ENCODE measurements at places on chromosomes 5 and 9.

DNA sequence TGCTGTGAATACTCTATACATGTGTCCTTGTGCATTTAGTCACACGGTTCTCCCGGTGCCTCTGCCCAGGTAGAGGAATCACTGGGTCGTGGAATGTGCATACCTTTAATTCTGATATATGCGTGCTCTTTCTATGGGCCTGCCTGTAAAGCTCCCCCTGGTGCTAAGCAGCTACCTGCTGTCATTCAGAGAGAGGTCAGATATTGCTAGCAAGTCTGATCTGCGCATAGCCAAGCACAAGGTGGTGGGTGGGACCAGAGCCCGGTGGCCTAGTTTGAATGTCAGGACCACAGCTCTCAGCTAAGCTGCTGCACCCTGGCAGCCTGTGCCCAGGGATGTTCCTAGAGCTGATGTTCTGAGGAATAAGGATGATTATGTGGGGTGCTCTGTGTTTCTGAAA lies 33.4 kb downstream of the TJP2 start:
- DNase-seq: no peak
- H3K27ac ChIP-seq: no peak overlapping the region
- H3K36me3 ChIP-seq: no peaks in the 10 kb centered on the region
- H3K27me3 ChIP-seq: no peaks in the 10 kb centered on the region
- H3K4me1 ChIP-seq: no peaks in the 10 kb centered on the region
- H3K4me3 ChIP-seq: no peak overlapping the region

DNA sequence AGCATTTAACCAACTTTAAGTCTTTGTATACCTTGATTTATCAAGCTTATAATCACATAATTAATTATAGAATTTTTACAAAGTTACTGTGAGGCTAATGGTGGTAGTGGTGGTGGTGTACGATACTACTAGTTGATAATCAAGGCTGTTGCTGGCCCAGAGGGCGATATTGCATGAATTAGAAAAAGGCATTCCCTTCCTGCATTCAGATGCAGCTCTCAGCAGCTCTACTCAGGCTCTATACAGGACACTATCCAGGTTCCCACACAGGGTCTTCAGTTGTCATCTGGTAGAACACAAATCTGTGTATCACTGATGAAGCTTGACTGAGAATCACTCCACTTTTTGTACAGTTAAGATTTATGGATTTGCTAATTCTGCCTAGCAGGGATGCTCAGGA lies 562.8 kb upstream of the C9orf72 start:
- no peaks in the 10 kb centered on the region for H3K36me3 ChIP-seq
- H3K4me3 ChIP-seq: no peak overlapping the region
- H3K27ac ChIP-seq: no peak overlapping the region
- no peaks in the 10 kb centered on the region for H3K4me1 ChIP-seq
- DNase-seq: no peak

DNA sequence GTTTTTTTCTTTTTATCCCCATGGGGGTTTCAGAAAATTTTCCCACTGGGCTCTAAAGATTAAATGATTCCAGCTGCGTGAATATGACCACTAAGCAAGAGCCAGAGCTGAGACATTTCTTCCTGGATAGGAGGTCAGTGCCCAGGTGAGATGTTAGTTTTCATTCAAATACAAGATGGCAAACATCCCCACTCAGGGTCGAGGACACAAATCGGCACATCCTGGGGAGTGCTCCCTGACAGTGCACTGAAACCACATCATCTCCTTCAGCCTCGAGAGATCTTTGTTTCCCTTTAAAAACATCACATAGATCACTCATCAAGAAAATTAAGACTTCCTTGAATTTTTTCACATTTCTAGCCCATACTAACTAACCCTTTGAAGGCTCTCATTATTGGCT lies 273.2 kb upstream of the PANK3 start:
- no peaks in the 10 kb centered on the region for H3K27me3 ChIP-seq
- no peak overlapping the region for H3K27ac ChIP-seq
- no peak for DNase-seq
- H3K36me3 ChIP-seq: no peaks in the 10 kb centered on the region

GRCh38 chr5:56054666-56055065 lies 59.9 kb upstream of the IL6ST start:
- no peak for DNase-seq
- no peak overlapping the region for H3K4me3 ChIP-seq
- no peaks in the 10 kb centered on the region for H3K36me3 ChIP-seq
- H3K4me1 ChIP-seq: peaks cover 25% of the 10 kb centered on the region

- no peaks in the 10 kb centered on the region for H3K27me3 ChIP-seq
- DNase-seq: no peak
- H3K27ac ChIP-seq: no peak overlapping the region
- H3K4me3 ChIP-seq: no peak overlapping the region
- no peaks in the 10 kb centered on the region for H3K4me1 ChIP-seq
- H3K36me3 ChIP-seq: no peaks in the 10 kb centered on the region
These were observed 882.1 kb upstream of the NUDT12 start for GRCh38 chr5:104444656-104445055.

GRCh38 chr5:113182658-113183344 lies 206.2 kb downstream of the DCP2 start:
- H3K27ac ChIP-seq: no peak overlapping the region
- H3K27me3 ChIP-seq: no peaks in the 10 kb centered on the region
- no peak overlapping the region for H3K4me3 ChIP-seq
- H3K4me1 ChIP-seq: no peaks in the 10 kb centered on the region

DNA sequence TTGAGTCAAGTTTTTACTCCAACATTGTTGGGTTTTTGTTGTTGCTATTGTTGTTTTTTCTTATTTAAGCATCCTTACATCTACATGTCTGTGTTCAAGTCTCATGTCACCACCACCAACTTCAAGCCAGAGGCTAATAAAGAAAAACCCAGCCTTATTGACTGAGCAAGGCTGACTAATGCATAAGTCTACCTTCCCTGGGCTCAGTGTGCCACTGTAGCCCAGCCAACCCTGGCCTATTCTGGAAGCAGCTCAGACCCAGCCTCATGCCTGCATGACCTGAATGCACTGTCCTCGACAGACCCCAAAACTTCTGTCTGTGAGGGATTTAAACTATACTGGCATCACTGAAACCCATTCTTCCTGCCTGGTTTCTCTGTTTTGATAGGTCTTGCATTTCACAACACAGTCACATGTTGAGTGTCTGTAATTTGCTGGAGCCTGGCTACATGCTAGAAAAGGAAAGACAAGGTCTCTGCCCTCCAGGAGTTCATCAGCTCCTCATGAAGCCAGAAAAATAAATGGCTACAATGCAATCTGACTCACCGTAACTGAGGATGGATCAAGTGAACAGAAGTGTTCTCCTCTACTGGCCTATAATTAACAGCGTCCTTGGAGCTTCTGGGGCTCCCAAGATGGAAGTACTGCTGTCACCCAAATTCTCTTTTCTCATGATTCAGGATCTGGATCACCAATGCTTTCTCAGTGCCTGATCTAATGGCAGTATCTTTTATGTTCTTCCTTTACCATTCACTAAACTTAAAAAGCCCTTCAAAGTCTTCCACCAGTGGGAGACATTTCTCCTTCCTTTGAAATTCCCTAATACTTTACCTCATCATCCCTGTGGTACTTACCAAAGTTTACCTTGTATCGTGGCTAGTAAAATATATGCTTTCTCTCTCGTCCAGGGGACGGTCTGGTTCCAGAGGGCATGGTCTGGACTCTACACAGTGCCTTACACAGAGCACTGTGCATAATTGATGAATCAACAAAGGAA lies 103.9 kb upstream of the IFNE start:
- DNase-seq: no peak
- no peaks in the 10 kb centered on the region for H3K4me1 ChIP-seq
- no peaks in the 10 kb centered on the region for H3K27me3 ChIP-seq
- no peak overlapping the region for H3K4me3 ChIP-seq
- no peaks in the 10 kb centered on the region for H3K36me3 ChIP-seq
- H3K27ac ChIP-seq: no peak overlapping the region

- H3K27me3 ChIP-seq: no peaks in the 10 kb centered on the region
- H3K36me3 ChIP-seq: peaks cover 57% of the 10 kb centered on the region
- no peak overlapping the region for H3K27ac ChIP-seq
- no peak for DNase-seq
These were observed 47.6 kb downstream of the ACO1 start for GRCh38 chr9:32431940-32432555.

DNA sequence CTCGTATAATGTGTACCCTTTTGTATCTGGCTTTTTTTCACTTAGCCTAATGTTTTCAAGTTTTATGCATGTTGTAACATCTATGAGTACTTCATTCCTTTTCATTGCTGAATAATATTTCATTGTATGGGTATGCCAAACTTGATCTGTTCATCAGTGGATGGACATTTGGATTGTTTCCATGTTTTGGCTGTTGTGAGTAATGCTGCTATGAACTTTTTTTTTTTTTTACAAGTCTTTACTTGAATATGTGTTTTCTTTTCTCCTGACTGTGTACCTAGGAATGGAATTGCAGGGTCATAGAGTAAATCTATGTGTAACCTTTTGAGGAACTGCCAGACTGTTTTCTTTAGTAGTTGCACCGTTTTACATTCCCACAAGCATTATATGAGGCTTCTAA lies 52.4 kb downstream of the MTREX start:
- peaks cover 18% of the 10 kb centered on the region for H3K36me3 ChIP-seq
- no peak for DNase-seq
- no peak overlapping the region for H3K27ac ChIP-seq
- no peaks in the 10 kb centered on the region for H3K4me1 ChIP-seq

DNA sequence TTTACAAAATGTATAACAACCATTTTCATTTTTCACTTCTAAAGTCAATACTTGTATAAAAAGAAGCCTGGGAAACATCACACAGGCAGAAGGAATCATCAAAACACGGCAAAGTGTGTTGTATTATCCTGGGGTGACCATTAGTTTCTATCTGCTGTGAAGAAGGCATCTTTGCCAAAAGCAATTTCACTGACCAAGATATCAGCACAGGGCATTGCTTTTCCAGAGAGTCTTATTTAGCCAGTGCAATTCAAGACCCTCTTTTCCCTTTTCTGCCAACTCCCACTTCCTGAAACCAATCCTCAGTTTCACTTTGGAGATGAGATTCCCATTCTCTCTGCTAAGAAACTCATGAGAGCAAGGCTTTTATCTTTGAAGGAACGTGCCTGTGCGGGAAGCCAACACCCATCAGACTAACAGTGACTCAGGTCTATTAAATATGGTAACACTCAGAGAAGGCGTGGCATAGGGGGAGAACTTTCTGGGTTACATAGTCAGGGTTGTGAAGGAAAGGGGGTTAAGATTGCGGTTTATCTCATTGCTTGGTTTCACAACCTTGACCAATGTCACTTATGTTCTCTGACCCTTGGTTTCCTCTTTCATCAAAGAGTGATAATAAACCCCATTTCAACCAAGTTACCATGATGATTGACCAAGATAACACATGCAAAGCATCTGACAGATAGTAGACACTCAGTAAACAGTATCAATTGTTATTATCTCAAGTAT lies 666.9 kb upstream of the KLF4 start:
- H3K4me1 ChIP-seq: no peaks in the 10 kb centered on the region
- H3K27me3 ChIP-seq: no peaks in the 10 kb centered on the region
- H3K4me3 ChIP-seq: no peak overlapping the region
- no peaks in the 10 kb centered on the region for H3K36me3 ChIP-seq

- H3K27ac ChIP-seq: no peak overlapping the region
- H3K27me3 ChIP-seq: no peaks in the 10 kb centered on the region
- peaks cover 7% of the 10 kb centered on the region for H3K4me1 ChIP-seq
- no peaks in the 10 kb centered on the region for H3K36me3 ChIP-seq
These were observed 47.0 kb downstream of the CRB2 start for GRCh38 chr9:123402981-123403509.

DNA sequence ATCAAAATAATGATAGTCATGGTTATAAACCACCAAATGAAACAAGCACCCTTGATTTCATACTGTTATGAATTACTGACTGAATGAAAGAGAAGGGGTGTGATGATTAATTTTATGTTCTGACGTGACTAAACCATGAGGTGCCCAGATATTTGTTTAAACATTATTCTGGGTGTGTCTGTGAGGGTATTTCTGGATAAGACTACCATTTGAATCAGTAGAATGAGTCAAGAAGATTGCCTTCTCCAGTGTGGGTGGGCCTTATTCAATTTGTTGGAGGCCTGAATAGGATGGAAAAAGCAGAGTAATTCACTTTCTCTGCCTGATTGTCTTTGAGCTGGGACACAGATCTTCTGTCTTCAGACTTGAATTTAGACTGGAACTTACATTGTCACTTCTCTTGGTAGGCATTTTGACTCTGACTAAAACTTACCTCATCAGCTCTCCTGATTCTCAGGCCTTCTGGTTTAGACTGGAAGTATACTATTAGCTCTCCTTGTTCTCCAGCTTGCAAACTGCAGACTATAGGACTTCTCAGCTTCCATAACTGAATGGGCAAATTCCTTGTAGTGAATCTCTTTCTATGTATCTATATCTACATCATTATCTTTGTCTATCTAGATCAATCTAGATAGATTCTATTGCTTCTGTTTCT lies 321.9 kb upstream of the TARS1 start:
- H3K36me3 ChIP-seq: no peaks in the 10 kb centered on the region
- no peaks in the 10 kb centered on the region for H3K4me1 ChIP-seq
- H3K27ac ChIP-seq: no peak overlapping the region
- DNase-seq: no peak
- H3K4me3 ChIP-seq: no peak overlapping the region
- no peaks in the 10 kb centered on the region for H3K27me3 ChIP-seq

- H3K36me3 ChIP-seq: peaks cover 17% of the 10 kb centered on the region
- no peak for DNase-seq
- no peaks in the 10 kb centered on the region for H3K27me3 ChIP-seq
These were observed 43.8 kb downstream of the NDFIP1 start for GRCh38 chr5:142152384-142152732.

DNA sequence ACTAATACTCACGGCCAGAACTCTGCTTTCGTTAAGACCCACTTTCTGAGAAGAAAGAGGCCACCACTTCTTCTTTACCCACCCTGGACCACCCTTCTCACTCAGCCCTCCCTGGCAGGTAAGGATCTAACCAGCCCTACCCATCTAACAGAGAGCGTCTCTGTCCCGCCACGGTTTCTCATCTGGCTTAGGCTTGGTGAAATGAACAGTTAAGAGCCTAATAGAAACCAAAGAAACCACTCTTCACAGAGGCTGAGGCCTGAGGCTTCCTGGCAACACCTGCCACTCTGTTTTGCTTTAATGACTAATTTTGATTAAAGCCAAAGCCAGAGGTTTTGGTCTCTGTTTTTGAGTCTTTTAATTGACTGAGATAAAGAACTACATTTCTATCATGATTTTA lies 354.1 kb upstream of the SLC30A5 start:
- DNase-seq: no peak
- no peak overlapping the region for H3K27ac ChIP-seq
- no peaks in the 10 kb centered on the region for H3K36me3 ChIP-seq
- H3K4me3 ChIP-seq: no peak overlapping the region

- H3K27me3 ChIP-seq: no peaks in the 10 kb centered on the region
- peaks cover 17% of the 10 kb centered on the region for H3K36me3 ChIP-seq
- H3K4me1 ChIP-seq: peaks cover 56% of the 10 kb centered on the region
- DNase-seq: no peak
- peak overlapping the region; percentile 34 for H3K4me3 ChIP-seq
These were observed 3.3 kb downstream of the MAT2B start for GRCh38 chr5:163508753-163509152.

GRCh38 chr9:117145811-117146490 lies 268.9 kb downstream of the ASTN2 start:
- no peak for DNase-seq
- no peaks in the 10 kb centered on the region for H3K27me3 ChIP-seq
- H3K36me3 ChIP-seq: no peaks in the 10 kb centered on the region
- H3K4me3 ChIP-seq: no peak overlapping the region
- no peaks in the 10 kb centered on the region for H3K4me1 ChIP-seq
